ENCODE measurements at places on chromosomes 6 and 20.

DNA sequence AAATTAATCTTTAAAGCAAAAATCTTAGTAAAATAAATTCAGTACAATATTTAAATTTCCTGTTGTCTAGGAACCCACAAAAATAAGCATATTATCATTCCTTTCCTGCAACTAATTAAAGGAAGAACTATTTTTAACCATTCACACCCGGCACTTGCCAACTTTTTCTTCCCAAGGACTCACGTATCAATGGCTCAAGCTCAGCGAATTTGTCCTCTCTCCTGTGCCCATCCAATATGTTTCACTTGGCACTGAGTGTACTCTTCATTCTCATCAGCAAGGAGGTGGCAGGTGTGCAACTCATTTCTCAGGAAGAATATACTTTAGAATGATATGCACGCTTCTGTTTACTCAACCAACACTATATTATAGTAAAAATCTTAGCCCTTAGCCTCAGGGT lies 419.4 kb downstream of the C6orf118 start:
- no peak for DNase-seq

GRCh38 chr6:40407239-40407638 lies 179.9 kb downstream of the LRFN2 start:
- DNase-seq, result no peak

GRCh38 chr20:59175861-59176260 lies 12.2 kb downstream of the ZNF831 start:
- no peak for DNase-seq

DNA sequence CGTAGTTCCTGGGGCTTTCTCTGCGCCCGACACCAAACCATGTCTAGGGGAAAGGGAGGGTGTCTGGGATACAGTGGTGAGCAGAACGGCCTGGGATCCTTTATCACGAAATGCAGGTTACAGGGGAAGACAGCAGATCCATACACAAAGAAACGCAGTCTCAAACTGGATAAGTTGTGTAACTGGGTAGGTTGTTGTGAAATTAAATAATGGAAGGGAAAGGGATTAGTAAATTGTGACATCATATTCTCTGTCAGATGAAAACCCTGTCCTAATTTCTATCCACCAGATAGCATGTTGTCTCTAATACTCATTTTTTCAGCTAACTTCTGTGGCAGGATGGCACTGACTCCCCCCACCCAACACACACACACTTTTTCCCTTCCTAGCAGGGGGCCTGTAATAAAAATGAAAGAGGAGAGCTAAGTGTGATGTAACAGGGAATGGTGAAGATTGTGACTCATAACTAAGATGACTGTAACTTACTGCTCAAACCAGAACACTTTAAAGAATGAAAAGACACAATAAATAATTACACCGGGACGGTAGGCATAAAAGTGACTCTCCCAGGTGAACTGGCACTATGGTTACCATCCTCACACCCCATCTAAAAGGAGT lies 769 bp upstream of the TRPC4AP start:
- peak; percentile 46 for DNase-seq

- no peak for DNase-seq
These were observed 165.9 kb downstream of the SOBP start for GRCh38 chr6:107655864-107656263.

DNA sequence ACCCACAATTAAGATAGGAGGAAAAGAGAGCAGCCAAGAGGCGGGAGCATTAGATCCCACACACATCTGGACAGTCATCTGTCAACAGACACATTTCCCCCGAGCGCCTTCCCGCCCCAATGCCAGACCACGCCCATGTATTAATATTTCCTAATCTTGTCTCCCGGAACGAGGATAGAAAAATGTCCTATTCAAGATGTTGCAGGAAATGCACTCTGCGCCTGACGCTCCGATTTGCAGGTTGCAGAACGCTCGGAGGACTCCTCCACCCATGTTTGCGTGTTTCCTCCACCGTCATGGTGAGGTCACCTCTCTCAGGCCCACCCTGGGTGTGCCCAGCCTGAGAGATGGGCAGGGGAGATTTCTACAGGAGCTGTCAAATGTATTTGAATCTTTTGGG lies 215.2 kb downstream of the TAF4 start:
- no peak for DNase-seq

DNA sequence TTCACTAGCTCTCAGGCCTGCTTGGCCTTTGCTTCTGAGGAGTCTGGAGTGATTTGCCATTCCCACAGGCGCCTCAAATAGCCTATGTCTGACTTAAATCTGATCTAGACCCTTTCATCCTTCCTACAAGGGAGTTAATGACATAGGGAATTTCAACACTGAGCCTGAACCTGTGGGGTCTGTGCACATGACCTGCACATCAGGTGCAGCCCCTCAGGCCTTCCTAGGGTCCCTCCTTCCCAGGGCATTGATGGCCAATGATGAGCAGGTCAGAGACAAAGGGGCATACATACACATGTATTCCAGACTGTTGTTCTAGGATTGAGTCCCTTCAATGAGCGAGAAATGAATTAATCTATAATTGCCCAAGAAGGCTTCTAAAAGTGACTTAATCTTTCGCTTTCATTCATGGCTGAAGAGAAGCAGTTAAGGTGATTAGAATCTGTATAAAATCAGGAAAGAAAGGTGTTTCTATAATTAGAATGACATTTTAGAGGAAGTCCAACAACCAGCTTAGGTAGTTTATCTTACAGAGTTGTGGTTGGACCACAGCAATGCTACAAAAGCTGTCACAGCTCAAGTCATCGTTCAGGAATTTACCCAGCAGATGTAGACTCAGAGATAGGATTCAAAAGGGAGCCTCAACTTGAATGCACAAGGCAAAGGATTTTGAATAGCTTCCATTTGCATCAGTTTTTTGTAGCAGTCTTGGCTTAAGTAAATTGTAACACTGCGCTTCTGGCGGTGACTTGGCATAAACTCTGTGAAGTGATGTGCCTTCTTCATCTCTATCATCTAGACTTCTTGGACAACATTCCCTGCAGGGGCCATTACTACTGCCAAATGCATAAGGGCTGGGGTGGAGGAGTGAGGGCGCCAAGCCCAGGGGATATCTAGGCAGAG lies 27.0 kb upstream of the TBC1D7 start:
- DNase-seq, result peak; percentile 29

- no peak for DNase-seq
These were observed 593.8 kb upstream of the NRSN1 start for GRCh38 chr6:23532227-23532626.

GRCh38 chr6:87430499-87430898 lies 22.7 kb downstream of the CFAP206 start:
- no peak for DNase-seq

GRCh38 chr6:77133031-77133430 lies 330.3 kb downstream of the HTR1B start:
- no peak for DNase-seq

- DNase-seq, result peak; percentile 9
These were observed 697 bp upstream of the CEP43 start for GRCh38 chr6:166998256-166999144.

DNA sequence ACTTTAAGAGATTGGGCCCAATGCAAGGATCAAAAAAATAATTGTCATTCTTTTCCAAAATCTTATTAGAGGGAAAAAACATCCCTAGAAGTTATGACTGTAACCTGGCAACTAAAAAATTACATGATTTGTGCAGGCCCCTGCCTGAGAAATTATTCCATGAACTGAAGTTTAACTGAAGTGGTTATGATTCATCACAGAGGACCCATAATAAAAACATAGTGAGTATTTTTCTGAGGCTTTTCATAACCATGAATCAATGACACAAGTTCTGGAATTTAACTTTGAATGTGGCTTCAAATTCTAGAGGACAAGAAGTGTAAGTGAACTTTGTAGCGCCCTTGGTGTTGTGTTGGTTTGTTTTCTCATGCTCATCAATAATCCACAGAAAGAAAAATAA lies 31.1 kb upstream of the CARMIL1 start:
- no peak for DNase-seq

DNA sequence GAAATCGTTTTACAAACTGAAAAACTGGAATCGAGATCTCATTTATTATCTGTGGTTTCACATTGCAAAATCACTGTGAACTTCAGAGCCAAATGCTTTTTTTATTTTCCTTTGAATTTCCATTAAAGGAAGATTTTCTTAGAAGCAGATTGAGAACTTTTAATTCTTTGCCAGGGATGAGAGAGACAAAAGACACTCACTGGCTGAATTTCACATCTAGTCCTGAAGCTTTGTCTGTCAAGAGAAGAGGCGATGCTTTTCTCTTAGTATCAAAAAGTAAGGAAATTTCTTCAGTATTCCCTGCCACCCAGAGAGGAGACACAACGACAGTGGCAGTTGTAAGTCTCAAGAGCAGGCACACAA lies 141.8 kb downstream of the TMEM200A start:
- DNase-seq, result no peak

- DNase-seq, result no peak
These were observed 89.7 kb downstream of the SMPDL3A start for GRCh38 chr6:122878796-122879195.

GRCh38 chr6:106927531-106928398 lies 46.8 kb downstream of the CD24 start:
- no peak for DNase-seq

GRCh38 chr20:2657241-2657640 lies 4.8 kb downstream of the NOP56 start:
- no peak for DNase-seq

DNA sequence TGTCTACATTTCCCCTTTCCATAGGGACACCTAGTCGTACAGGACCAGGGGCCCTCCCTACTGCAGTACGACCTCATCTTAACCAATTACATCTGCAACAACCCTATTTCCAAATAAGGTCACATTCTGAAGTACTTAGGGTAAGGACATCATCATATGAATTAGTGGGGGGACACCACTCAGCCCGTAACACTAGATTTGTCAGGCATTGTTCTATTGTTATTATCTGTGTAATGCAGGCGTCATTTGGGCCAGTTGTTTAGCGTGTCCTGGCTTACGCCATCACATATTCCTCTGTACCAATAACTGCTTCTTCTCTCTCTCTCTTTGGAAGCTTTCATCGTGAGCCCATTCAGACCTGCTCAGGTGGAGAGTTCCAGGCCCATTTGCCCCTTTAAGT lies 89.3 kb downstream of the CAP2 start:
- DNase-seq, result no peak

GRCh38 chr6:138416206-138416605 lies 12.2 kb downstream of the HEBP2 start:
- no peak for DNase-seq

DNA sequence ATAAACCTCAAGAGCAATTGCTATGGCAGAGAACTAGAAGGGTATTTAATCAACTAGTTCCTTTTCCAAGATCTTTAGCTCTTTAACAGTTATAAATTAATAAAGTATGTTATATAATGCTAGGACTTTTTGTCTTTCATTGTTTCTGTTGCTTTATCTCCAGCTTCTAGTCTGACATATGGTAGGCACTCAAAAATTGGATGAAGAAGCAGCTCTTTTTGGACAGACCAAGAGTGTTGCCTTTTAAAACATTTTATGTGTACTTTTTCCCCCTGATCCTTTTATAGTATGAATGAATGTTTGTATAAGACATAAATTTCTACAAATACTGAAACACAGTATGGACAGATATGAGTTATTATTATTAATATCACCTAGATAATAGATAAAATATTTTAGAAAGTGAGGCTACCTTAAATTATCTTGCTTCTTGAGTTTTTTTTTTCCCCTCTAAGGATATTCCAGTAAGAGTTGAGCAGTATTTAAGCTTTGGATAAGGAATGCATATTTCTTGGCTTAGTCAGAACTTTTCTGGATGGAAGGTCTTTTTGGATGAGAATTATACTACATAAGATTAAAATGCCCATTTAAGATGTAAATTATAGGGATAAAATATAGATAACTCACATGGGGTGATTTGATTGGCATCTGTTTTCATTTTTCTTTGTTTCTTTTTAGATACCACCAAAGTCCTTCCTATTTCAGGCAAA lies 16.6 kb downstream of the LAMA2 start:
- no peak for DNase-seq

DNA sequence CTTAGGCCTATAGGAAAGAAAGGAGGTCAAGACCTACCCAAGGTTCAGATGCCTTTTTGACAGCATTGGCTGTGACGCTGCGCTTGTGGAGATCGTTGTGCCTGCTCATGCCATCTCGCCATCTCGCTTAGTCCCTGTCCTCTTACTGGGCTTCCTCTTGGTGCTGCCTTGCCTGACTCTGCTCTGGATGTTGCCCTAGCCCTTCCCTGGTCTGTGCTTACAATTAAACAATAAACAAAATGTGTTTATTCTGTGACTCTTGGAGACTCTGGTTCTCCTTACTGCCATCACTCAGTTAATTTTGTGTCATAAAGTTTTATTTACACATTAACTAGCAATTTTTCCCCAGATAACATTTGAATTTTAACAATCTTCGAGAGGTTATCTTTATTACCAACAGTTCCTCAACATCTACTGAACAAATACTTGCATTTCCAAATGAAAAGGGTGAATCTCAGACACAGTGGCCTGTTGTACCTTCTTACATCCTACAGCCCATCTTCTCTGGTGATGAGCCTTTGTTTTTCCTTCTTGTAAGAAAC lies 11.6 kb downstream of the AFDN start:
- no peak for DNase-seq

DNA sequence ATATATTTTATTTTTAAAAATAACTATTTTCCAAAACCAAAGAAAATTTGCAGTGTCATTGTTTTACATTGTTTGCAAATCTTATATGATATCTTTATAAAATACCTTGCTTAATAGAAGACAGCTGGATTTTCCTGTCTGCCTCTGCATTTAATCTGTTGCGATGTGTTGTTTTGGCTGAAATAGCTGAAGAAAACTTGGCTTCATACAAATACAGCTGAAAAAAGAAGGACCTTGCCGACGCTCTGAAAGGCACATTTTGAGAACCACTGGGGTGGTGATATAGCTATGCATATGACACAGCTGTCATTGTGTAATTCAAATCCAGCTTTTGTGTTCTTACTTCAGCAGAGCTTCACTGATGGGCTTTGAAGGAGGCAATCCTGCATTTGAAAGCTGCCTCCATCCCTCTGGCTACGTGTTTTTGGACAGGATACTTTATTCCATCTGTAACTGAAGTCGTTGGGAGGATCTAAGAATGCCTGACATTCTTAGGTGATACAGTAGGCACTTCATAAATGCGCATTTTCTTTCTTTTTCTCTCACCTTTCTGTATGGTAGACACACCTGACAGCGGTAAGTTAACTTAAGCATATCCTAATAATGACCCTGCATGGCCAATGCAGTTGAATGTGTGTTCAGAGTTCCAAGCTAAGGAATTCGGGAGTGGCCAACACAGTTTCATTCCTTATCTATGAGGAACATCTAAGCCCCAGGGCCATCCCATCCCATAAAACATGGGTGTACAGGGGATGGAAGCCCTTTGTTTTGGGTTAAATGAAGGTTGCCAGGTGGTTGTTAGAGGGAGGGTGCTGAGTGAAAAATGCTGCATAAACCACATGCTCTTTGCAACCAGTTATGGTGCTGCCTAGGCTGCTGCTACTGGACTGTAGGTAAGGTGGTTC lies 213.0 kb downstream of the TFAP2A start:
- DNase-seq, result no peak

GRCh38 chr6:125658759-125659431 lies 90.5 kb upstream of the HEY2 start:
- no peak for DNase-seq

Data from stimulated activated CD4-positive, alpha-beta T cell treated with anti-CD3 and anti-CD28 coated beads, Interleukin-1b, Interleukin-23, amount 100 ng/mL, for 48 hours (primary cell).